H9 (cell line): ENCODE measurements at places on chromosomes 5 and 9.

DNA sequence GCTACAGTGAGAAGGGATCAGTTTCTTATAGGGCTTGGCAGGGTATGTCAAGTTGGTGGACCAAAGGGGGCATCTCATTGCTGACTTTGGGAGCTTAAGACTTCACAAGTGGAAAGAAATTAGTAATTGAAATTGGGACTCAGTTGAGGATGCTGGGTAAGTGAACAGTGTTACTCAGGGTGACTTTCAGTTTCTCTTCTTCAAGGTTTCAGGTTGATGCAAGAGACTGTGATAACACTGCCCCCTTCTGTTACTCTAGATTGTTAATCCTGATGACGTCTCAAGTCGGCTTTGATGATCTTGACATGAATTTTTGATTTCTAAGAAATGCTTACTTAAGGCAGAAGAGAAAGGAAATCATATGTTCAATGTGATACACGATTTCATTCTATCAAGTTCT lies 21.3 kb downstream of the KCTD16 start:
- DNase-seq = no peak

GRCh38 chr9:91845879-91846278 lies 104.1 kb downstream of the ROR2 start:
- no peak for DNase-seq

DNA sequence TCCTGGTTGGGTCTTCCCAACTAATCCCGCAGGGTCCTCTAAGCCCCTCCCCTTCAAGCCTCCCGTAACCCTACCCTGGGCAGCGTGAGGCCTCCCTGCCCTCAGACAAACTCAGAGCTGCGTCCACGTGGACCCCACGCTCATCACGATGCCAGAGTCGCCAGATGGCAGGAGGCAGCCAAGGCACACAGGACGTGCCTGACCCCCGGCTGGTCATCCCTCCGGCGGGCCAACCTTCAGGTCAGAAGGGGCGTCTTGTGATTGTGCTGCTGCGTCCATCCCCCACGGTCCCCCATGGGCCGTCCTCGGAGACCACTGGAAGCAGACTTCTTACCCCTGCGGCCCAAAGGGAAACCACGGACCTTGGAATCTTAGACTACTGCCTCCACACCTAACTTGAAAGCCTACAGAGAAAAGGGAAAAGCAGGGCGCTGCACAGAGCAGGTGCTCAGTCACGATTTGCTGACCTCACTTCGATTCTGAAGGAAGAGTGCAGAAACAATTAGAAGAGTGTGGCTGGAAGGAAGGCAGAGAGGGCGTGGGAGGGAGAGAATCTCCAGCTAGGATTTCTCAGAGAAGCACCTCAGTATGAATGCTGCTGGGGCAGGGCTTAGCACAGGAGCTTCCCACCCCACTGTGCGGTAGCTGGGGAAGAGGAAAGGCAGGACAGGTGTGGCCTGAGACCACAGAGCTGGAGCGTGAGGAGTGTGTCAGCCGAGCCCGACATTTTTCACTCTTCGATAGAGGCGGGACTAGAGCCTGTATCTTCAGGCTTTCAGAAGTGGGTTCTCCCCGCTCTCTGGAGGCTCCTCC lies 174.8 kb downstream of the ERCC6L2 start:
- no peak for DNase-seq

DNA sequence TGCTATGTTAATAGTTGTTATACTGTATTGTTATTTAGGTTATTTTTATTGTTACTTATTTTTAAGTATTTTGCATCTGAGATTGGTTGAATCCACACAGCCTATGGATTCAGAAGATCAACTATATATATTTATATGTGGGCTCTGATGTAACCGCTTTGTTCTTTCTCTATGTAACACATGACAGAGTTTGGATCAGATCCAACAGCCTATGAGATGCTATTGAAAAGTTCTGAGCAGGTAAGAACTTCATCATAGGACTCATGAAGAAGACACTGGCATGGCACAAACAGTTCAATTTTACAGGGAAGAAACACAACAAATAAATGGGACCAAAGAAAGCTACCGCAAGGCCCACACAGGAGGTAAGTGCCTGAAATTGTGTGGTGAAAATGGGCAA lies 93.4 kb downstream of the GNAQ start:
- DNase-seq = no peak

- no peak for DNase-seq
These were observed 144.5 kb downstream of the SEC61B start for GRCh38 chr9:99366621-99367020.

GRCh38 chr5:151745071-151745705 lies 13.2 kb downstream of the ATOX1 start:
- DNase-seq = no peak

DNA sequence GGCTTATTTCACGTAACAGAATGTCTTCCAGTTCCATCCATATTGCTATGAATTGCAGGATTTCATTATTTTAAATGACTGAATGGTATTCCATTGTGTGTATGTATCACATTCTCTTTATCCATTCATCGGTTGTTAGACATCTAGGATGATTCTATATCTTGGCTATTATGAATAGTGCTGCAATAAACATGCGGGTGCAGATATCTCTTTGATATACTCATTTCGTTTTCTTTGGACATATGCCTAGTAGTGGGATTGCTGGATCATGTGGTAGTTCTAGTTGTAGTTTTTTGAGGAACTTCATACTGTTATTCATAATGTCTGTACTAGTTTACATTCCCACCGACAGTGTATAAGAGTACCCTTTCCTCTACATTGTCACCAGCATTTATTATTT lies 460.5 kb downstream of the MAN2A1 start:
- DNase-seq = no peak

- no peak for DNase-seq
These were observed 170.3 kb downstream of the PJA2 start for GRCh38 chr5:109239456-109239855.

- no peak for DNase-seq
These were observed 57.4 kb downstream of the GOLPH3 start for GRCh38 chr5:32116574-32117313.

- no peak for DNase-seq
These were observed 10.8 kb downstream of the FAM174A start for GRCh38 chr5:100546001-100546400.

DNA sequence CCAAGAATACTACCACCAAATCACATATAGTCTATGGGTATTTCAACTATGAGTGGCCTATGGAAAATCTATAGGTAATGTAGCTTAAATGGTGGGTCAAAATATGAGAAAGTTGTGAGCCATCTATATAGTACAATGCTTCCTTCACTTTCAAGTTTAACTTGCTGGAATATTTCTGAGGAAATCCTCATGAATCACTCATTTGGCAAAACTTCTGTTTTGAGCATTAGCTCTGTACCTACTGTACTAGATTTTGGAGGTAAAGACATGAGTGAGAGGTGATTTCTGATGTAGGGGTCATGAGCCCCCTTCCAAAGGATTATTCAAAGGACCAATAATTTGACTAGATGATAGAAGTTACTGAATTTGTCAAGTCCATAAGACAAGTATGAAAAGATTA lies 80.6 kb upstream of the DAB2 start:
- DNase-seq = no peak

GRCh38 chr5:111117136-111117535 lies 25.0 kb downstream of the WDR36 start:
- peak; percentile 45 for DNase-seq

GRCh38 chr9:37046683-37047082 lies 12.6 kb upstream of the PAX5 start:
- no peak for DNase-seq

DNA sequence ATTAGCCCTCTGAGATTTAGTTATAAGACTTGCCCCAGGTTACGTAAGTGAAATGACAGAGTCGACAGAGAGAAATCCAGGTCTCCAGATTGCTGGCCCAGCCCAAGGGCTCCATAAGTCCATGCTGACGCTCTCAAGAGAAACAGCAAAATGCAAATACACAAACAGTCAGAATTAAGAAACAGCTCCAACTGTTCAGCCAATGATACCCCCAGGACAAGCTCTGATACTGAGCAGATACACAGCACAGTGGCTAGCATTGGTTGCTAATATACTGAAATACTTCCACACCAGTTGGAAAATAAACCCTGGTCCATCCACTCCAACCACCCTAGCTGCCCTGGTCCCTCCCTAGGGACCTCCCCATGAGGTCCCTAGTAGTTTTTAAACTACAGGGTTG lies 94.2 kb downstream of the CDK5RAP2 start:
- no peak for DNase-seq

- DNase-seq = no peak
These were observed 246.9 kb upstream of the PTGER4 start for GRCh38 chr5:40432836-40433235.
